ENCODE measurements at places on chromosomes 7 and 10. TPM values are rescaled to one million over a fixed set of nuclear protein-coding genes. Genes with fewer than 3 reads are reported as not detected.

DNA sequence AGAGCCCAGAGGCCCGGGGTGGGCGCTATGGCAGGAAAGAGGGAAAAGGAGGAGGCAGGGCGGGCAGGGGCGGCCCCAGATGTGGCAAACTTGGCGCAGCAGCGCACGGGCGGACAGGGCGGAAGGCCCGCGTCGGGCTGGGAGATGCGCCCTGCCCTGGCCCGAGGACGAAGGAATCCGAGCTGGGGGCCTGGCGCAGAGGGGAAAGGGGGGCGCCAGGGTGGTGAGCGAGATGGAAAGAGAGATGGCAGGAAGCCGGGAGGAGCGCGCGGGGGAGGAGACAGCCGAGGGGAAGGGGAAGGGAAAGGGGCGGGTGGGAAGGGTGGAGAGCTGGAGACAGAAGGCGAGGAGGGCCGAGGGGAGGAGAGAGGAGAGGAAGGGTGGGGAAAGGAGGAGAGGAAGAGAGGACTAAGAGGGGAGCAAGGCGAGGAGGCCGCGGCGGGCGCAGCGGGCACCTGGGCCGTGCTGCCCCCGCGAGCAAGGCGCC is at the start of gene MARVELD1:
Gene MARVELD1 (plus strand): TSS at position 392 of the 487 bp plus-strand sequence. CDS start 147 bp downstream, outside the sequence.
- 0 out of 2 replicates have a peak, but pooled peaks cover 4% of the 10 kb centered on the region for H3K36me3 ChIP-seq
- DNase-seq: no peak
- H3K4me3 ChIP-seq: peak within 1 kb of the TSS; percentile 73
- peak within 1 kb of the TSS; percentile 88 for H3K27ac ChIP-seq
- H3K4me1 ChIP-seq: peaks cover 21% of the 10 kb centered on the region

- H3K36me3 ChIP-seq: no peaks in the 10 kb centered on the region
- peak overlapping the region; percentile 92 for H3K27ac ChIP-seq
- no peak for DNase-seq
- no peaks in the 10 kb centered on the region for H3K27me3 ChIP-seq
- peak overlapping the region; percentile 57 for H3K4me3 ChIP-seq
These were observed 882 bp upstream of the LRRC61 start for GRCh38 chr7:150322114-150322832.

DNA sequence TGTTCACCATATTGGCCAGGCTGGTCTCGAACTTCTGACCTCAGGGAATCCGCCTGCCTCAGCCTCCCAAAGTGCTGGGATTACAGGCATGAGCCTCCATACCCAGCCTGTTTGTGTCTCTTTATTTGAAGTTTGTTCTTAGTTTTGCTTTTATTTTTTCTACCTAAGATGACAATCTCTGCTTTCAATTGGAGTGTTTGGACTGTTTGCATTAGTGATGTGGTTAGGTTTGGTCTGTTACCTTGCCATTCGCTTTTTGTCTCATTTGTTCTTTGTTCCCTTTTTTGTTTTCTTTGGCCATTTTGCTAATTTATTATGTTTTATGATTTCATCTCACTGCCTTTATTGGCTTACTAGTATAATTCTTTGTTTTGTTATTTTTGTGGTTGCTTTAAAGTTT is 62.6 kb downstream of the ADCY1 start:
- no peak overlapping the region for H3K27ac ChIP-seq
- peaks cover 4% of the 10 kb centered on the region for H3K27me3 ChIP-seq
- no peaks in the 10 kb centered on the region for H3K36me3 ChIP-seq
- no peak for DNase-seq
- H3K4me1 ChIP-seq: no peaks in the 10 kb centered on the region

DNA sequence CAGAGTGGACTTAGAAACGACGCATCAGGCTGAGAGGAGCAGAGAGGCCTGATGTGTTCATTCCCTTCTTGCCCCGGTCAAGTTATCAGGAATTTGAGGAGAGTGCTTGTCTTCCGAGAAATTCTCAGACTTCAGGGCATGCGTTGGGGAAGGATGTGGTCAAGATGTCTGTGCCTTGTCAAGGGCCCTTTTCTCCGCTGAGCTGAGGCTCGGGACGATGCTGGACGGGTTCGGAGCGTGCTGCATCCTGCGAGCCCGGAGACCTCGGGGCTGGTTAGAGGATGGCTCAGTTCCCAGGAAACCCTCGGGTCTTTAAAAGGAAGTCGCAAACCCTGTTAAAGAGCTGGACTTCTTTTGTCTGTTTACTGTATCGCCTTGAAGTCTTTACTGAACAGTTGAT is 325.4 kb downstream of the ADARB2 start:
- DNase-seq: no peak
- no peaks in the 10 kb centered on the region for H3K4me1 ChIP-seq
- H3K4me3 ChIP-seq: no peak overlapping the region
- H3K27me3 ChIP-seq: no peaks in the 10 kb centered on the region

DNA sequence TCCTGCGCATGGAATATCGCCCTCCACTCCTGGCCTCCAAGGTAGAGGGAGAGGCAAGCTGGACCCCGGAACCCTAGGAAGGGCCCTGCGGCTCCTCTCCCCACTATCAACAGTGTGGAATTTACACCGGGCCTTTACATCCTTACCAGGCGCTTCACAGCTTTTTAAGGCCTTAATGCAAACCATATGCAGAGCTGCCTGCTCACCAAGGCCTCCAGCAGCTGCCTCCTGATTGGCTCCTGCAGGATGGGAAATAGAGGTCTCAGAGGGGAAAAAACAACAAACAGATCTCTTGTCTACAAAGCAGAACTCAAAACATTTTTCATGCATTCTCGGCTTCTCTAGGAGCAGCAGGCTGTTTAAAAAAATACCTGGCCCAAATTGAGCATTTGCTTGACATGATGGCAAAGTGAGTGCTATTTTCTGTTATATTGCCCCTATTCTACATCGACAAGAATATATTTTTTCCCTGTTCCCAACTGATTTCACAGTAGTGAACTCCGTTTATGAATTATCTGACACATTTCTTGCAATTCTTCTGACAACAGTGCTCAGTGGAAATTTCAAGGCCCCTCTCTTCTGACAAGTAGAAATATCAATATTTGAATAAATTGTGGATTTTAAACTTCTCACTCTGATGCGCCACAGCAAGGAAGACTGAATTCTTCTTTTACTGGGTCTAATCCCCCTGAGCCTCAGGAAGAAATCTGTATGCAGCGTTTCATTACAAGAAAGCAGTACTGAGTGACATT is 51.7 kb downstream of the EBF3 start:
- DNase-seq: no peak
- no peaks in the 10 kb centered on the region for H3K27me3 ChIP-seq
- no peaks in the 10 kb centered on the region for H3K36me3 ChIP-seq
- H3K27ac ChIP-seq: no peak overlapping the region

DNA sequence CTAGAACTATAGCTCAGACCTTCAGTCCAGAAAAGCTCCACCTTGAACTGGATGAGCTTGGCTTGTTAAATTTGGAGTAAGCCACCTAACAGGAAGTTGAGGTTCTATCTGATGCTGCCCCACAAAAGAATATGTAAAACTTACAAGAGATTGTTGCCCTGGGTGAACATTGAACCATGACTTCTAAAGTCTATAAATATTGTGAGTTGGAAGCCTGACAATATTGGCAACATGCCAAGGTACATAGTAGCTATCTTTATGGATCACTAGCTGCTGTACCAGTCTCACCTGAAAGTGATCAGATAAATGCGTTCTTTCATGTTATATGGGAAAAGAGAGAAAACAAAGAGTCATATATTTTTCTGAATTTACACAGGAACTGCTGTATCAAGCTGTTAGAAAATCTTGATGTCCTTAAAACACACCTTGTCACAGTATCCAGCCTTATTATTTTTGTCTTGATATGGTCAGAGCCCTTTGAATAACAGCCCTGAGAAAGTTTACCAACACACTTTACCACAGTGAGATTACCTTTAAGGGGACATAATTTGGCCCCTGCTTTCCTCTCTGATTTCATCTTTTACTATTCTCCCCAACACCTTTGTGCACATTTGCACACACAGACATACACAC is 92.0 kb downstream of the LSMEM1 start:
- no peak overlapping the region for H3K4me3 ChIP-seq
- DNase-seq: no peak
- no peaks in the 10 kb centered on the region for H3K4me1 ChIP-seq
- H3K27me3 ChIP-seq: no peaks in the 10 kb centered on the region
- H3K36me3 ChIP-seq: no peaks in the 10 kb centered on the region

DNA sequence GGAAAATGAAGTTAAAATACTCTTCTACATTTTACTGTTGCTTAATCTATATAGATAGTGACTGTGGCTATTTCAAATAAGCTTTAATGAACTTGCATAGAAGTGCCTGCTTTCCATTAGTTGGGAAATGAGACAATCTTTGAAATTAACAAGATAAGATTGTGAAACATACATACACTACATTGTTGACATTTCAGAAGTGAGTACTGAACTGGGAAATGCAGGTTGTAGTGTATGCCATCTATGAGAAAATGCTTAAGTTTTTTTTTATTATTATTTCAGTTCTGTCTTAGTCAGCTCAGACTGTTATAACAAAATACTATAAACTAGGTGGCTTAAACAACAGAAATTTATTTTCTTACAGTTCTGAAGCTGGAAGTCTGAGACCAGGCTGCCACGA is 49.6 kb upstream of the CSTF2T start:
- H3K27me3 ChIP-seq: no peaks in the 10 kb centered on the region
- H3K36me3 ChIP-seq: no peaks in the 10 kb centered on the region
- no peak for DNase-seq
- H3K4me1 ChIP-seq: no peaks in the 10 kb centered on the region

- H3K27ac ChIP-seq: no peak within 1 kb of the TSS
- no peaks in the 10 kb centered on the region for H3K27me3 ChIP-seq
- H3K4me3 ChIP-seq: no peak within 1 kb of the TSS
- no peak for DNase-seq
These were observed at the start of gene PRSS2 for GRCh38 chr7:142770661-142771352. TSS of gene PRSS2 (plus strand) at chr7:142770970. CDS start at chr7:142770983, 13 bp downstream.

GRCh38 chr7:124263232-124263827 is 230.5 kb upstream of the TMEM229A start:
- DNase-seq: no peak
- H3K27me3 ChIP-seq: no peaks in the 10 kb centered on the region
- no peak overlapping the region for H3K27ac ChIP-seq
- no peaks in the 10 kb centered on the region for H3K4me1 ChIP-seq

DNA sequence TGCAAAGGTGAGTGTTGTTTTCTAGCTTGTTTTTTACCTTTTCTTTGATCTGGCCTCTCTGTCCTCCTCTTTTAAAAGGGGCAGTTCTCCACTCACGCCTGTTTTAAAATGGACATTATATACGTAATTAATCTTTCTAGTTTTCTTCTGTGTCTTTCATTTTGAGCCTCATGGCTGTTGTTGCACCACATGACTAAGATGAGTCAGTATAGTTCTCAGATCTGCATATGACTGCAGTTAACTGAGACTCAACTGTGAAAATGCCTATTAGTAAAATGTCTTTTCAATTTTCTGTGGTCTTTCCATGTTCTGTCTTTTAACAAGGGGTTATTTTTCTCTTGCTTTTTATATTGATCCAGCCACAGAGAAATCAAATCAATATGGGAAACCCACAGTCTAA is 296.1 kb downstream of the CDK14 start:
- H3K4me3 ChIP-seq: no peak overlapping the region
- no peaks in the 10 kb centered on the region for H3K36me3 ChIP-seq
- no peaks in the 10 kb centered on the region for H3K4me1 ChIP-seq
- no peaks in the 10 kb centered on the region for H3K27me3 ChIP-seq

GRCh38 chr10:23955456-23956225 is 253.3 kb upstream of the KIAA1217 start:
- no peaks in the 10 kb centered on the region for H3K27me3 ChIP-seq
- no peaks in the 10 kb centered on the region for H3K4me1 ChIP-seq
- no peak for DNase-seq
- H3K27ac ChIP-seq: no peak overlapping the region

DNA sequence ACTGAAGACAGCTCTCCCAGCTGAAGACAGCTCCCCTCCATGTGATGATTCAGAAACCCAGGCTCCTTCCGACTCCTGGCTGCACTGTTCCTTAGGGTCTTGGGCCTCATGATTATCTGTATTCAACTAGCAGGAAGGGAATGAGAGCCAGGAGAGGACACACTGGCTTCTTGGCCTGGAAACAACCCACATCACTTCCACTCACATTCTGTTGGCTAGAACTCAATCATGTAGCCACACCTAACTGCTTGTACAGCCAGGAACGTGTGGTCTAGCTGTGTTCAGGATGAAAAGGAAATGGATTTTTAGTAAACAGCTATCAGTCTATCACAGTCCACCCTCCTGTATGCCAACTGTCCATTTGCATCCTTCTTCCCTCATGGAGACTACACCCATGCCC is 30.5 kb upstream of the XPNPEP1 start:
- no peaks in the 10 kb centered on the region for H3K4me1 ChIP-seq
- DNase-seq: no peak
- no peak overlapping the region for H3K4me3 ChIP-seq
- H3K36me3 ChIP-seq: no peaks in the 10 kb centered on the region
- no peak overlapping the region for H3K27ac ChIP-seq
- H3K27me3 ChIP-seq: no peaks in the 10 kb centered on the region

DNA sequence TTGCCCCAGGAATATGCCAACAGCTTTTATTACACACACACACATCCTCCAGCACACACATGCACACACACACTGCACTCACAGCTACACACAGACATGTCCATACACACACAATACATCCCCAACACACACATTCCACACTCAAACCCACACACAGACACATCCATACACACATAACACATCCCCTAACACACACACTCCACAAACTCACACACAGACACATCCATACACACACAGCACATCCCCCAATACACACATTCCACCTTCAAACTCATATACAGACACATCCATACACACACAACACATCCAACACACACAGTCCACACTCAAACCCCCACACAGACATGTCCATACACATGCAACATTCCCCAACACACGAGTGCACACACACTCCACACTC is 19.1 kb downstream of the SH3PXD2A start:
- no peaks in the 10 kb centered on the region for H3K27me3 ChIP-seq
- H3K36me3 ChIP-seq: no peaks in the 10 kb centered on the region
- H3K4me1 ChIP-seq: peaks cover 12% of the 10 kb centered on the region
- no peak overlapping the region for H3K4me3 ChIP-seq
- DNase-seq: no peak

- H3K27ac ChIP-seq: no peak overlapping the region
- no peaks in the 10 kb centered on the region for H3K27me3 ChIP-seq
- H3K36me3 ChIP-seq: no peaks in the 10 kb centered on the region
- no peaks in the 10 kb centered on the region for H3K4me1 ChIP-seq
- H3K4me3 ChIP-seq: no peak overlapping the region
These were observed 56.6 kb downstream of the PODXL start for GRCh38 chr7:131499801-131500200.

- DNase-seq: no peak
- H3K36me3 ChIP-seq: no peaks in the 10 kb centered on the region
- no peak overlapping the region for H3K4me3 ChIP-seq
- no peaks in the 10 kb centered on the region for H3K4me1 ChIP-seq
These were observed 74.9 kb upstream of the COL13A1 start for GRCh38 chr10:69726850-69727249.

Gene CALCR
- total RNA-seq: 0.10 TPM

Gene TMEM196
- not detected for total RNA-seq

Gene TEX36
- total RNA-seq: not detected

Gene LRGUK
- total RNA-seq: 0.23 TPM

Gene SYT15B
- total RNA-seq: 0.05 TPM

Gene LZTS2
- total RNA-seq: 65.5 TPM

Gene CALML3
- total RNA-seq: not detected

Gene FBXW4
- 61.5 TPM for total RNA-seq

Gene CPA1
- 7.6 TPM for total RNA-seq

Gene ALOX5
- total RNA-seq: 0.82 TPM

Gene AGAP3
- total RNA-seq: 103 TPM

Gene UNCX
- total RNA-seq: not detected

All from Panc1 (cell line).